Umbilical cord (tissue), 2 donors: ENCODE measurements at places on chromosomes 3 and 15.

GRCh38 chr3:90054311-90054710 lies 946.9 kb downstream of the EPHA3 start:
- DNase-seq = peak; percentile 15

- peak; percentile 14 for DNase-seq
Measured at GRCh38 chr3:22089284-22089683, 338.3 kb upstream of the ZNF385D start.

- DNase-seq = peak; percentile 61
Measured at GRCh38 chr3:188594139-188594538, 440.2 kb downstream of the LPP start.

GRCh38 chr3:37905987-37906674 lies 44.5 kb downstream of the CTDSPL start:
- DNase-seq = peak; percentile 89

DNA sequence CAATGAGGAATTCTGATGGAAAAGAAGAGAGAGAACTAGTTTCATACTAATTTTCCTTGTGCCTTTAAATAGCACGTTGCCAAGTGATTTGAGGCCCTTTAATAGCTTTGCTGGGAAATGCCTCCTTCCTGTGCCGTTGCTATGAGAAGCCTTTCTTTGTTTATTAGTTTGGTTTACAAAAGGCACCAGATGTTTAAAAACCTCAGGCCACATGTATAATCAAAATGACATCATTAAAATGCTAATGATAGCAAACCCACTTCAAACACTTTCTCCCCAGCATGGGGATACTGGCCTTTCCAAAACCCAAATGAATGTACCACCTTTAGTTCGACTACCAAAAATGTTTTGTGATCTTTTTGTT lies 50.0 kb upstream of the TBC1D23 start:
- DNase-seq = peak; percentile 67

DNA sequence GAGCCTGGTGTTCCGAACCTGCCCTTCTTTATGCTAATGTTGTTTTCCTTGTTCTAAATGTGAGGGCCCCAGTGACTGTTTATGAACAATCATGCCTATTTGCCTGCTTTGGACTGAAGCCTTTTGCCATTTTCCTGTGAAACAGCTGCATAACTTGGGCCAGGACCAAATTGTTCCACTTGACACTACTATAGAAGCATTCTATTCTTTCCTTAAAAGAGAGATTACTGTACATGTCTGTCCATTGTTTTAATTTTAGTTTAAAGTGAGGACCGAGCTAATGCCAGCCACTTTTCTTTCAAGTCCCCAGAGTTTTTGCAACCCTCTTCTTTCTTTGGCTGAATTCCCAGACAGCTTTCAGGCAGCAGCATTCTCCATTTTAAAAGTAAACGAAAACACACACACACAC lies 980.3 kb downstream of the CADM2 start:
- peak; percentile 55 for DNase-seq

- peak; percentile 87 for DNase-seq
Measured at GRCh38 chr3:69294014-69294766, 91.7 kb downstream of the FRMD4B start.

DNA sequence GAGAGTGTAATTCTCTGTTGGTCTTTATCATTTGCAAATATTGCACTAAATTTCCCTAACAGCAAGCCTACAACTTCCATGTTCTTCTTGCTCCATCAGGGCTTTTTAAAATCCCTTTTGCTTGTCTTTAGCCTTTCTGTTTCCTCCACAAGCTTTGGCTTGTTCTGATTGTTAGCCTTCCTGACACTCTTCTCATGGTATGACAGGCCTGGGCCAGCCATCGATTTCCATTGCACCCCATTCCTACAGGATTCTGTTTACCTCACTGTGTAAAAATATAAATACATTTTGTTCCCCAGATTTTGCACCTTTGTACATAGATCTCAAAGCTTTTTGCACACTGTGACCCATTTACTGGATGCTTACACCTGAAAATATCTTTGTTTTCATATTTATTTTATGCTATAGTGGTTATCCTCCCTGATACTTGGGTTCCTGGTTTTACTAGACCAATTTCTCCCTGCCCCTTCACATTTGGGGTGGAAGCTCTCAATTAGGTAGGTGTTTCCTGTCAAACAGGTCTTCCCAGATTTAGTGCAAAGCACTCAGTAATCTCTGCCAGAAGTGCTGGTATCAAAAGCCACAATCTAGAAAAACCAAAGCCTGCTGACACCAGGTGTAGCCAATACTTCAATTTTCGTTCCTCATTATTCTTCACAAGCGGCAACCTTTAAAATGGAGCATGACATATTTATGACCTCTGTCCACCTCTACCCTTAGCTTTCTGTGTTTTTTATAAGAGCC lies 57.9 kb upstream of the PPP2R3A start:
- peak; percentile 22 for DNase-seq

DNA sequence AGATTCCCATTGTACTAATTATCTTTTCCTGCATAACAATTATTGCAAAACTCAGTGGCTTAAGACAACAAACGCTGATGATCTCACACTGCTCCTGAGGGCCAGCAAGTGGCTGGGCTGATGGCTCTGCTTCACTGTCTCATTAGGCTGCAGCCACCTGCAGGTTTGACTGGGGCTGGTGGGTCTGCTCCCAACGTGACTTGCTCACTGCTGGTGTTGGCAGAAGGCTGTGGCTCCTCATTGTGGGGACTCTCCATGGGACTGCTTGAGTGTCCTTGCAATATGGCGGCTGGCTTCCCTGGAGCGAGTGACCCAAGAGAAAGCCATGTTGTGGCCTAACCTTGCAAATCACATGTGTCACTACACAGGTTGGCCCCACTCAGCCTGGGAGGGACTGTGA lies 71.1 kb downstream of the PLXNA1 start:
- no peak for DNase-seq

GRCh38 chr3:133283958-133284807 lies 115.7 kb upstream of the BFSP2 start:
- DNase-seq = no peak

DNA sequence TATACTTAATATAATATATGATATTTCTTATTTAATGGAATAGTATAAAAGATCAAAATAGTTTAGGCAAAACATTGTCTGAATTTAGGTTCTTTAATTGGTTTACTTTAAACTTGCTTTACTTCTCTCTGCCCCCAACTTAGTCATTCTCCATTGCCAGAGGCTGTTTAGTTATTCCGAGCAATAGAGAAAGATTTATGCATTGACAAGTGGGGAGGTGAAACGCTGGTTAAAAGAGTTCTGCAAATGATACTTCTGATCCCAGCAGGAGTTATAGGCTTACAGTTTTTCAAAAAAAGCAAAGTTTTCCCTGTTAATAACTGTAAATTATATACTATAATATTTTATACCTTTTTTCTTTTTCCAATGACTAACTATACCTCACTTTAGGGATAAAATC lies 145.4 kb downstream of the EPHA3 start:
- peak; percentile 47 for DNase-seq

DNA sequence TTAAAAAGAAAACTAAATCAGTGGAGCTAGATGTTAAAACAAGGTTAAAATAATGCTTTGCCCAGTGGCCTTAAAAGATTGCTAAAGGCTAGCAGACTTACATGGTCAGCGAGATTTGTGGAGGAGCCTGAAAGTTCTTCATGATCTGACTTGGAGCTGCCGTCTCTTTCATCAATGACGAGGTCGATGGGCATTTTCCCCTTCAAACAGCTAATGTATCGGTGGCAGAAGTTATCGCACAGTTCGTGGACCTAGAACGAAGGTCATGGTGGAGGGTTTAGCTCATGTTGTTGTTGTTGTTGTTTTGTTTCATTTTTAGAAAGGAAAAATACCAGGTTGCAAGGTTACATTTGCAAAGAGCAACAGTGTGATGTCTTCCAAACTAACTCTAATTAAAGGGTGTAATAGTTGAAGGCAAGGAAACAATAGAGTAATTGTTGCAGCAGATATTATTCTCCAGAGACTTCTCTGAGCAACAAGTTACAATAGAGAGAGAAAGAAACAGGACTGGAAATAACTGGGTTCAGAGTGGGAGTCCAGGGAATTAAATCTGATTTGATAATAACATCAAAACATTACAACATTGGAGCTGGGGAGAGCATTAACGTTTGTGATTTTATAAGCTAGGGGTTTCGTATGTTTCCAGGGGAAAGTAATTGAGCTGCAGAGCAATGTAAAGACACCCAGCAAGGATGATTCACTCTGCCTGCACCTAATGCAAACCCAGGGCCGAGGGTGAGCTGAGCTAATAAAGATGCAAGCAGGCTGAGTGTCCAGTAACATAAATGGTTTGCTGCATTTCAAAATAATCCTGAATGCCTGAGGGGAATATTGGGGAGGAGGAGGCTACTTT lies 6.6 kb downstream of the MEIS2 start:
- peak; percentile 65 for DNase-seq
